ENCODE measurements at places on chromosomes 5 and 9. TPM values are rescaled to one million over a fixed set of nuclear protein-coding genes. Genes with fewer than 3 reads are reported as not detected.

The KLHL3 gene
- polyA plus RNA-seq, result 1.0 TPM

The NFIB gene
- polyA plus RNA-seq, result not detected

DNA sequence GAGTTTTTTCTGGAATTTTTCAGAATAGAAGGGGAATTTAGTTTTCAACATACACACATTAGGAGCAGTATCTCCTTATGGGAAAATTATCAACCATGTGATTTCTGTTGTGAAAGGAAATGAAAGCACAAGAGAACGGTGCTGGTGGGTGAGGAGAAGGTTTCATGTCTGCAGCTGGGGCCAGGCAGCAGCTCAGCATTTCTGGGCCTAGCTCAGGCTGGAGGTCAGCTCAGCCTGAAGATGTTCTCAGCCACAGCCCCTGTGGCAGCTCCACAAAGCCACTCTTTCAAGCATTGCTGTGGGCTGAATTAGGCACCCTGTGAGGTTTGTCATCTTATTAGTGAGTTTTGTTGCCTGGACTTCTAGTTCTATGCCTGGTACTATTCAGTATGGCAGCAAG lies 90.3 kb downstream of the DIRAS2 start:
- H3K4me3 ChIP-seq, result no peak overlapping the region
- no peak overlapping the region for H3K27ac ChIP-seq
- no peak for DNase-seq
- peaks cover 16% of the 10 kb centered on the region for H3K36me3 ChIP-seq

GRCh38 chr9:113863345-113863744 lies 12.8 kb upstream of the ZNF618 start:
- H3K36me3 ChIP-seq, result no peaks in the 10 kb centered on the region
- no peaks in the 10 kb centered on the region for H3K4me1 ChIP-seq
- peaks cover 10% of the 10 kb centered on the region for H3K27me3 ChIP-seq
- H3K27ac ChIP-seq, result no peak overlapping the region

GRCh38 chr9:26066237-26066636 lies 388.0 kb upstream of the TUSC1 start:
- H3K4me1 ChIP-seq, result no peaks in the 10 kb centered on the region
- no peak overlapping the region for H3K27ac ChIP-seq
- no peaks in the 10 kb centered on the region for H3K27me3 ChIP-seq
- no peaks in the 10 kb centered on the region for H3K36me3 ChIP-seq
- H3K4me3 ChIP-seq, result no peak overlapping the region
- DNase-seq, result no peak

Measured in naive B cell (primary cell).